HS-27A (cell line): ENCODE measurements at places on chromosomes 4 and X.

DNA sequence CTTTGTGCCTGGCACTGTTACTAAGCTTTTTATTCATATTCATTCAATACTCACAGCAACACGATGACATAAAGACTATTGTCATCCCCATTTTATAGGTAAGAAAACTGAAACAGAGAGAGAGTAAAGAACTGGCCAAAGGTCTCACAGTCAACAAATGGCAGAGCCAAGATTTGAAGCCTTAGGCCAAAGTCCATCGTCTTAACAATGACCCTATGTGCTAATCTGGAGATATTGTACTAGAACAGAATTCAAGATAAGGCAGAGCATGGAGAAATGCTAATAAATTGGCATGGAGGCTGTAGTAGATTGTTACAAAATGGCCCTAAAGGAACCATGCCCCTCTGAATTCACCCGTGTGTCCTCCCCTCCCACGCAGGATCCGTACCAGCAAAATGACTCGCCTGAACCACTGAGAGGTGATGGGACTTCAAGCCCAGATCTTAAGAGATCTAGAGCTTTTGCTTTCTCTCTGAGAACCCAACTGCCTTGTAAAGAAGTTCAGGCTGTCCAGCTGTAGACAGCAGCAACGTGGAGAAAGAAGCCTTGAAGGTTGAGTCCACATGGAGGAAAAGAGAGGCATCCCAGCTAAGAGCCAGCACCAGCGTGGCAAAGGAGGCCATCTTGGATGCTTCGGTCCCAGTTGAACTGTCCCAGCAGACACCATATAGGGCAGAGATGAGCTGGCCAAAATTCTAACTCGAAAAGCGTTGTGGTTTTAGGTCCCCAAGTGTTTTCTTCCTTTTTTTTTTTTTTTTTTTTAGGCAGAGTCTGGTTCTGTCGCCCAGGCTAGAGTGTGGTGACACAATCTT is 52.8 kb upstream of the RBM47 start:
- no peak for DNase-seq

- DNase-seq = no peak
Measured at GRCh38 chr4:83019794-83020494, 9.3 kb upstream of the LIN54 start.

- no peak for DNase-seq
Measured at GRCh38 chrX:11553594-11553993, 112.1 kb downstream of the ARHGAP6 start.

- no peak for DNase-seq
Measured at GRCh38 chr4:113270520-113271319, 221.3 kb downstream of the ANK2 start.

DNA sequence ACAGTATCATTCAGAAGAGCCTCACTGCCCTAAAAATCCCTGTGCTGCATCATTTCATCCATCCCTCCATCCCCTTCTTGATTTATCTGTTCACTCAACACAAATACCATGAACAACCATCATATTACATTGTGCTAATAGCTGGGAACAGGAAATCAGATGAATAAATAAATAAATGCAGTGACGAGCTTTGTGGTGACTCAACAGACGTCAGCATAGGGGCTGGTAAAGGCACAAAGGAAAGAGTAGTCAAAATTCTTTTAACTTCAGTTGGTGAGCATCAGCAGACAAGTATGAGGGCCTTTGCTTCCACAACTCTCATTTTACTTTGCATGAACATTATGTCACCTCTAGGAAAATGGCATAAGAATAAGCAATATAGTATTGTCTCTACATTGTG is 65.5 kb downstream of the EDNRA start:
- DNase-seq = peak; percentile 82

- DNase-seq = no peak
Measured at GRCh38 chrX:19824603-19825002, 62.8 kb downstream of the SH3KBP1 start.

DNA sequence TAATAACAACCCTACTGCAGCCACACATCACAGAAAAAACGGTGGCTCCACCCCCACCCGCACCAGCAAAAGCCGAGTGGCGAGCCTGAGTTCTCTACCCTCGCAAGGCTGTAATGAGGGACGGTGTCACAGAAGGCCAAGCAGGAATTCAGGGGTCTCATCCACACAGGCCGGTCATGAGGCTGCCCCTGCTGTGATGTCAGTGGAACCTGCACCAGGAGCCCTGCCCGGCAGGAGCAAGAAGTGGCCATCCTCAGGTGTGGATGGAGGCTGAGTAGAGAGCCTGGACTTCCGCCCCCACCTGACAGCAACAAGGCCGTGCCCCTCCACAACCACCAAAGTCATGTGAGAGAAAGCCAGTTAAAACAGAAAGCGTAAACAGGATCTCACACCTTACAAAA is 20.6 kb downstream of the LYAR start:
- DNase-seq = no peak

DNA sequence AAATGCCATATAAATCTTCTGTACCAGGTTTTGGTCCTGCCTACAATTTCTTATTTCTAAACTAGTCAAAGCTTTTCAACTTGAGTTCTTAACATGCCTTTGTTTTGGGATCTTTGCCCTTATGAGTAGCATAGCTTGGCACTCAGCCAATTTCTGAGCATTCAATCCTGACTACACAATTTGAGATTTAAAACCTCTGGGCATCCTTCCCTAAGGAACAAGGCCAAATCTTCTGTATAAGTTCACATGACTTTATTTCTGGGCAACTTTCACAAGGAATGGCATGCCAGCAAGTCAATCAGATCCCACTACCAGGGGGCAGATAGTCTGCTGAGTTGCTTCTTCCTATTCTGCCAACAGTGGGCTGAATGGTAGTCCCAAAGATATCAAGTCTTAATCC is 254.2 kb downstream of the ADAMTS3 start:
- peak; percentile 77 for DNase-seq

DNA sequence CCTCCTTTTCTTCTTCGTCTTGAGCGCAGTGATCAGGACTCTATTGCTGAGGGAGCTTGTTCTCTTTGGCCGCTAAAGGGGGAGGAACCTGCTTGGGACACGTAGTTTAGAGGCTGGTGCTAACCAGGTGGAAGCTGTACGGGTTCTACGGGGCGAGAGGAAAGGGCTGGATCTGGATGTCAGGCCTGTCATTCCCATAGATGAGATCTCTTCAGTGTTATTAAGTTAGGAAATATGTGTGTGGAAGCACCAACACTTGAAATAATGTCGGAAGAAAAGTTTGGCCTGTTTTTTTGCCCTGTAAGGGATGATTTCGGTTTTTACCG is 643 bp downstream of the SRP72 start:
- no peak for DNase-seq

GRCh38 chr4:4724321-4724720 is 135.1 kb upstream of the MSX1 start:
- DNase-seq = no peak

- no peak for DNase-seq
Measured at GRCh38 chr4:3802571-3803474, 36.6 kb downstream of the ADRA2C start.

GRCh38 chr4:78799551-78800495 is 23.7 kb downstream of the BMP2K start:
- no peak for DNase-seq

DNA sequence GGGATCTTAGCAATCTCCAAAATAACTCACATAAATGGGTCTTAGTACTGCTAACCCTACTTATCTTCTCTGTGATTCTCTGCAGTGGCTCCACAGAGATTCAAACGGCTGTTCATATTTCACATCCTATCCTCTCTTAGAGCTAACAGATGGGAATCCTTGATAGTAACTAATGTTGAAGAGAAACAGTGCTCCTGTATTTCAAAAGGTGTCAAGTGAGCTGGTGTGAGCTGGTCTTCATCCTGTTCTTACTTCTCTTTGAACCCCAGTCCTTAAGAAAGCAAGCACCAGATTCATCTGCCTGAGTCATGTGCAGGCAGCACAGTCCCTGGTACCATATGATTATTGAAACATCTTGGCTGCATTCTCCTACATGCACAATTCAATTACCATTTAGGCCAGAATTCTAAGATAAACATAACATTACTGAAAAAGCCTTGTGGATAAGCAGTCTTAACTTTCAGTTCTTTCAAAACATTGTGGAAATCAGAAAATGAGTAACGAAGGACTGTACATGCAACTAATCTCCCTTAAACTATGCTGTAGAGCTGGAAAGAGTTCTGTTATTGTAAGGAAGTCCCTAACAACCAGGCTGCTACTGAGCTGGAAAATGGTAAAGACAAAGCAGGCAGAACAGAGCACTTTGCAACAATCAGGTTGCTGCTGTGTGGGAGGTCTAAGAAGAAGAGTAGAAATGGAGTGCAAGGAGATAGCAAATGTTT is 153.1 kb downstream of the NPNT start:
- DNase-seq = no peak

GRCh38 chr4:109801099-109801789 is 555 bp downstream of the CFI start:
- no peak for DNase-seq

- no peak for DNase-seq
Measured at GRCh38 chr4:17932041-17932440, 89.5 kb downstream of the LCORL start.

- no peak for DNase-seq
Measured at GRCh38 chrX:9746148-9746888, 19.3 kb downstream of the GPR143 start.

GRCh38 chr4:88075336-88075735 is 67.9 kb downstream of the PKD2 start:
- no peak for DNase-seq

GRCh38 chr4:2046031-2046961 is 12.8 kb upstream of the NAT8L start:
- no peak for DNase-seq

GRCh38 chr4:90474484-90474883 is 347.3 kb downstream of the CCSER1 start:
- no peak for DNase-seq

DNA sequence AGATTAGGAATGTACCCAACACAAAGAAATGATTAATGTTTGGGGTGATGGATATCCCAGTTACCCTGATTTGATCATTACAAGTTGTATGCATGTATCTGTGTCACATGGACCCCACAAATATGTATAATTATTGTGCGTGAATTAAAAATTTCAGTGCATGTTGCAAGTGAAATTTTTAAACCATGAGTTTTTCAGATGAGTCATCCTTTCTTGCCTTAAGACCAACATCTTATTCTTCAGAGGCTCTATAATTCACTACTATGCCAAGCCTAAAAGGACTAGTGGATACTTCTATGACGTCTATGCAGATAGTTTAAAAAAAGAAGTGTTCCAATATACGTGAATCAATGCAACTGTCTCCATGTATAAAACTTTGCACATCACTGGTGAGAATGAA is 113.0 kb upstream of the SH3RF1 start:
- peak; percentile 64 for DNase-seq

GRCh38 chrX:76850851-76851250 is 423.3 kb downstream of the MAGEE1 start:
- no peak for DNase-seq

- no peak for DNase-seq
Measured at GRCh38 chr4:8579526-8580320, 469 bp upstream of the GPR78 start.

DNA sequence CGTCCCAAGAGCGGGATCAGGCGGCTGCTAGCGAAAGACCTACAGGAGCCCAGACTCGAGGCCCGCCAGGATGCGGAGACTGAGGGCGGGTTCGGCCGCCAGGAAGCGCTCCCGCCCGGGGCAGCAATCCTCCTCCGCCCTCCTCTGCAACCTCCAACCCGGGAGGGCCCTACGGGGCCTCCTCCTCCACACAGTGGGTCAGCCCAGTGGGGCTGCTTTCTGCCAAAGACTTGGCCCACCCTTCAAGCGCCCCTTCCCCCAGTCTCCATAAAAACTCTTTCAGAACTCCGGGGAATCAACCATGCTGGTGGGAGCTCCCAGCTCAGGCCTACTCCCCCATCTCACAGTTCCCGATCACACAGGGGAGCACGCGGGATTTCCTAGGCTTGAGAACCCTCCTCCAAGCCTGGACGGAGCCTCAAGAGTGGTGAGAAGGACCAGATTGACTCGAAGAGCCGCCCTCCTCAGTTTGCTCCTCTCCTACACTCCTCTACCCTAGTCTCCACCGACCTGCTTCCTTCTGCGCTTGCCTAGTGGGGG is 77.5 kb downstream of the RLIM start:
- peak; percentile 19 for DNase-seq

GRCh38 chr4:26342328-26343037 is 21.7 kb downstream of the RBPJ start:
- no peak for DNase-seq

DNA sequence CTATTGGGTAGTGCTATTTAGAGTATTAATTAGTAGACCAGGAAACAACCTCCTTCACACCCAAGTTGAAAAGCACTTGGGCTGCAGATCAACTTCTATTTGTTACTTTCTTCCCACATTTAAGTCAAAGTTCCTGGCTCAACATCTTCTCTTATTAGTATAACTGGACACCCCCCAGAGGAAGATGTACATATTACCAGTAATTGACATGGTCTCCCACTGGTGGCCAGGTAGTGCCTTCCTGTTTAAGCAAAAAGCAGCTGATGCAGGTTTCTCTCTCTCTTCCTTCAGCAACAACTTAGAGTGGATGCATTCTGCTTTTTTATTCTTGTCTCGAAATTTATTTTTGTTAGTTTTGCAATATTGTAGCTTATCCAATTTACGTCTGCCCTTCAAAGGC is 438.1 kb downstream of the GBA3 start:
- no peak for DNase-seq

- DNase-seq = no peak
Measured at GRCh38 chrX:71191248-71191647, 31.8 kb upstream of the GJB1 start.

- DNase-seq = no peak
Measured at GRCh38 chrX:31471229-31471628, 399.4 kb upstream of the FTHL17 start.

DNA sequence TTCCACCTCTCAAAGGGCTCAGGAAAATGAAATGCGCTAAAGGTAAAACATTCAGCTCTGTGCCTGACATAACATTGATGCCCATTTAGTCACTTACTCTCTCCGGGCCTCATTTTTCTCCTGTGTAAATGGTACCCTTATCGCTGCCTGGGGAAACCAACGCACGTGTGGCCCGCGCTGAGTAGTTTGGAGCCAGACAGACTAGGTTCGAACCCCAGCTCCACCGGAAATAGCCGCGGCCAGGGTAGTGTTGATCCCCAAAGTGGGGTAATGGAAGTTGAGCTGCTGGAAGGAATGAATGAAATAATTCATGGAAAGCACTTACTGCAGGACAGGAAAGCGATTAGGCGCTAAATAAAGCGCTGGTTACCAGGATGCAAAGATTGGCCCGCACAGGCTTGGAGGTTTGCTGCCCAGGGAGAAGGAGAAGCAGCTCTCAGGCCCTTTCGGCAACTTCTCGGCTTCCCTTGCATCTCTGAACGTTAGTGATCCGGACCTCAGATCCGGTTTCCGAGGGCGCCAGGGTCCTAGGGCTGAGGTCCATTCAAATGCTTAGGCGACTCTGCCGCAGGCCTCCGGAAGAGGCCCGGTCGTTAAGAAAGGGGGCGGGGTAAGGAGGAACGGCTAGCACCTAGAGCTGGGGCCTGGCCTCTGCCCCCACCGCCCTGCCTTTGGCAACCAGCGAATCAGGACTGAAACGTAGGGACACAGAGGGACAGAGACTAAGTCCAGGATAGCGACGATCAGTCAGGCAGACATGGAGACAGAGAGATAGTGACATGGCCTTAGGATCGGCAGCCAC is 13.3 kb downstream of the NKX3-2 start:
- DNase-seq = no peak

GRCh38 chrX:40485102-40485826 is 95.5 kb upstream of the ATP6AP2 start:
- DNase-seq = no peak
